Suprapubic skin (tissue), 4 donors: ENCODE measurements at places on chromosomes 16 and 17. TPM values are rescaled to one million over a fixed set of nuclear protein-coding genes. Genes with fewer than 3 reads are reported as not detected.

Gene BRIP1
- total RNA-seq, result 2.8 TPM

DNA sequence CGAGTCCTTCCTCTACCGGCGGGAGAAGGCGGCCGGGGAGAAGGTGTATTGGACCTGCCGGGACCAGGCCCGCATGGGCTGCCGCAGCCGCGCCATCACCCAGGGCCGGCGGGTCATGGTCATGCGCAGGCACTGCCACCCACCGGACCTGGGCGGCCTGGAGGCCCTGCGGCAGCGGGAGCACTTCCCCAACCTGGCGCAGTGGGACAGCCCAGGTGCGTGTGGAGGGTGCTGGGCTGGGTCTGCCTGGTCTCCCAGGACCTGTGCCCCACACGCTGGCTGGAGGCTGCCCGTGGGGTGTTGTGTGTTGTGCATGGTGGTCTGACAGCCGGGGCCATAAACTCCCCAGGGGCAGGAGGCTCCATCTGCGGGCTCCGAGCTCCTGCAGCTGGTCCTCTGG lies 25.4 kb downstream of the FLYWCH1 start:
- DNase-seq, result no peak

DNA sequence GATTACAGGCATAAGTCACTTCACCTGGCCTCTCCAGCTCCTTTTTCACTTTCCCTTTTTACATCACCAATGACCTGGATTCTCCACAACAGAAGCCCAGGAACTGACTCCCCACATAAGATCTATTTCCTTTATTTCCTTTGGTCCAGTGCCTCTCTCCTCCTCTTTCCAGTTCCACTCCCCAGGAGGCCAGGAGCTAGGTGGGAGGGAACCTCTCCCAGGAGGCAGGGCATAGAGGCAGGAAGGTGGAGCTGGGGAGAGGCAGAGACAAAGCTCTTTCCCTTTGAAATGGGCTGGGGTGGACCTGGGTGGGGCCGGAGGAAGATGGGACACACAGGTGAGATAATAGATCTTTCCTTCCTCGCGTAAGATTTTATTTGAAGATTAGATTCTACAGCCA lies 318.3 kb upstream of the TNRC6C start:
- DNase-seq, result no peak

GRCh38 chr17:6711081-6711674 lies 2.0 kb downstream of the SLC13A5 start:
- no peak for DNase-seq

DNA sequence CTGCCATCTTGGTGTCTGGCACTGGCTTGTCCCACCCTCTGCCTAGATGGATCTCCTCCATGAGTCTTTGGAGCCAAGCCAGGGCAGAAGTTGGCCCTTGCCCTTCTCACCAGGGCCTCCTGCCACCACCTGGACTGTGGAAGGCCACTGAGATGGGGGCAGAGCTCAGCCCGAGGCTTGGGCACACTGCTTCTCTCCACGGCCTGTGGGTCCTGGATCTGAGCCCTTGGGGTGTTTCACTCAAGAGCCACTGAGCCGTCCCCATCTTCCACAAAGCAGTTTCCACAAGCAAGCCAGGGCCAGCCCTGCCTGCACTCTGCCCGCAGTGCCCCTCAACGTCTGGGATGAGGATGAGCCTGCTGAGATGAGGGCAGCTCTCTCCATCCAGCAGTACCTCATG lies 16.7 kb upstream of the CD300A start:
- DNase-seq, result no peak

GRCh38 chr17:69454051-69454450 lies 39.6 kb downstream of the MAP2K6 start:
- DNase-seq, result no peak

- no peak for DNase-seq
Observed at GRCh38 chr16:51306886-51307595, 156.0 kb upstream of the SALL1 start.

DNA sequence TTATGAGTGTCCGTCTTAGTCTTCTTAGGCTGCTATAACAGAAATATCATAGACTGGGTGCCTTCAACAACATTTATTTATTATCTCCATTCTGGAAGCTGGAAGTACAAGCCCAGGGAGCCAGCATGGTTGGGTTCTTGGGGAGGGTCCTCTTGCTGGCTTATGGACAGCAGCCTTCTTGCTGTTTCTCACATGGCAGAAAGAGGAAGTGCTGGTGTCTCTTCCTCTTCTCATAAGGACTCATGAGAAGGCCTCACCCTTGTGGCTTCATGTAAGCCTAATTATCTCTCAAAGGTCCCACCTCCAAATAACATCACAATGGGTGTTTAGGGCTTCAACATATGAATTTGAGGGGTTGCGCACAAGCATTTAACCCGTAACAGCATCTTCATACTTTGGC lies 207.0 kb upstream of the COX10 start:
- no peak for DNase-seq

DNA sequence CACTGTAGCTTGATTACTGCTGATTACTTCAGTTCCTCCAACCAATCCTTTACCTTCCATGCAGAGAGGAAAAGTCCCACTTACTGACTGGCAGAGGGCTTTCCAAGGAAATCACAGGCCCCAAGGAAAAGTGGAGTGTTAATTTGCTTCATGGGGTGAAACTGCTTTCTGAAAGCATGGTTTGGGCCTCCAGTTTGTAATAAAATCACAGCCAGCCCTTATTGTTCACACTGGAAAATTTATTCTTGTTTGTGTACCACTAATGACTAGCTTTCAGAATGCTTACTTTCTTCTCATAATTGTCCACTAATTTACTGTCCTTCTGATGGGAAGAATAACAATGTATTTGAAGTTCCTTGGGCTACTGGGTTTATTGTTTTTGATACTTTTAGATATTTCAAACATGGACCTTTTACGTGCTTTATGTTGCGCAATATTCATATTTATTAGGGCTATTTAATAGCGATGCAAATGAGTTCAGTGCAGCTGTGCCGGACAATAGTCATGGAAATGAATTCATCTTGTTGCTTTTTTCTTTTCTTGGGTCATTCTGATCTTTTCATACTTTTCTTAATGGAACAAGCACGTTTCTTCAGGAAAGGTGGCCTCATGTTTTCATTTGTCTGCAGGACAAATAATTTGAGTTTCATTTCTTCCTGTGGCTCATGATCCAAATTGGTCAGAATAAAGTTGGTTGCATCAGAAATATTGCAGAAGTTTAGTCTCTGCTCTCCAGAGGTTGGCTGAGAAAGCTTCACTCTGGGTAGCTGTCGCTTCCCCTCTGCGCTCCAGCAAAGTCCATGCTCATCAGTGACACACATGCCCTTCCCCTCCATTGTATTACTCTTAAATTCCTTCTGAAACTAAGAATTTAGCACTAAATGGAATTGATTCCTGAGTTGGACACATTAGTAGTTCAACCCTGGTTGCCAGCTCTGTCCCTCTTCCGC lies 128.7 kb downstream of the PRKCA start:
- no peak for DNase-seq

Gene ZNF750
- total RNA-seq, result 117 TPM
